ENCODE measurements at places on chromosomes 3 and 15. TPM values are rescaled to one million over a fixed set of nuclear protein-coding genes. Genes with fewer than 3 reads are reported as not detected.

The LSAMP gene
- not detected for total RNA-seq

The INSYN1 gene
- total RNA-seq: 1.7 TPM

The MEGF11 gene
- total RNA-seq: not detected

The PLIN1 gene
- total RNA-seq: 0.34 TPM

The ALAS1 gene
- 63.2 TPM for total RNA-seq

The TMCC1 gene
- total RNA-seq: 31.6 TPM

The SNRPN gene
- 170 TPM for total RNA-seq

The IL16 gene
- total RNA-seq: 0.07 TPM

The PLSCR5 gene
- not detected for total RNA-seq

The CLDN18 gene
- total RNA-seq: not detected

The DGKG gene
- 0.34 TPM for total RNA-seq

The MUSTN1 gene
- not detected for total RNA-seq

The UNC13C gene
- under 0.01 TPM for total RNA-seq

The SCAMP2 gene
- total RNA-seq: 43.4 TPM

The DNAJC13 gene
- 40.0 TPM for total RNA-seq

The ZIC4 gene
- not detected for total RNA-seq

The CYP1A1 gene
- total RNA-seq: 3.1 TPM

The GPR171 gene
- not detected for total RNA-seq

The PARP15 gene
- 0.21 TPM for total RNA-seq

The GHSR gene
- total RNA-seq: not detected

The FSIP1 gene
- 38.4 TPM for total RNA-seq

The TRPM7 gene
- 59.5 TPM for total RNA-seq

The GPR160 gene
- total RNA-seq: 1.0 TPM

The SLC6A20 gene
- 0.14 TPM for total RNA-seq

The TRH gene
- not detected for total RNA-seq

The LINGO1 gene
- total RNA-seq: under 0.01 TPM

Data from nasal cavity respiratory epithelium epithelial cell of viscerocranial mucosa (primary cell).